ENCODE measurements at places on chromosomes 1 and 21.

DNA sequence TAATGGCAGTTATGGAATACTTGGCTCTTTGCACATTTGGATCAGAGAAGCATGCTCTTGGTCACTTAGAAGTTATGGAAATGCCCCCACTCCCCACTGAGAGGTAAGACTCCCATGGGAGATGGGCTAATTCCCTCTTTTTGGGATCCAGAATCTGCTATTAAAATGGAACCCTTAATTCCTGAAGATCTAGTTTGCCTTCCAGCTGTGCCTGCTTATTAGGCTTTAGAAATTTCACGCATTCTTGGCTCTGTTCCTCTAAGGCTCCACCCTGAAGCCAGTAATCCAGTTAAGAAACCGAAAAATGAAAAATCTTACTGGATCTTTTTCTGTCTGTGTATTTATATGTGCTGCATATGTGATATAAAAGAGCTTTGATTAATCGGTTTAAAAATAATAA lies 76.7 kb downstream of the USH2A start:
- no peak for DNase-seq

- DNase-seq = no peak
Observed at GRCh38 chr1:198699167-198700015, 60.6 kb downstream of the PTPRC start.

DNA sequence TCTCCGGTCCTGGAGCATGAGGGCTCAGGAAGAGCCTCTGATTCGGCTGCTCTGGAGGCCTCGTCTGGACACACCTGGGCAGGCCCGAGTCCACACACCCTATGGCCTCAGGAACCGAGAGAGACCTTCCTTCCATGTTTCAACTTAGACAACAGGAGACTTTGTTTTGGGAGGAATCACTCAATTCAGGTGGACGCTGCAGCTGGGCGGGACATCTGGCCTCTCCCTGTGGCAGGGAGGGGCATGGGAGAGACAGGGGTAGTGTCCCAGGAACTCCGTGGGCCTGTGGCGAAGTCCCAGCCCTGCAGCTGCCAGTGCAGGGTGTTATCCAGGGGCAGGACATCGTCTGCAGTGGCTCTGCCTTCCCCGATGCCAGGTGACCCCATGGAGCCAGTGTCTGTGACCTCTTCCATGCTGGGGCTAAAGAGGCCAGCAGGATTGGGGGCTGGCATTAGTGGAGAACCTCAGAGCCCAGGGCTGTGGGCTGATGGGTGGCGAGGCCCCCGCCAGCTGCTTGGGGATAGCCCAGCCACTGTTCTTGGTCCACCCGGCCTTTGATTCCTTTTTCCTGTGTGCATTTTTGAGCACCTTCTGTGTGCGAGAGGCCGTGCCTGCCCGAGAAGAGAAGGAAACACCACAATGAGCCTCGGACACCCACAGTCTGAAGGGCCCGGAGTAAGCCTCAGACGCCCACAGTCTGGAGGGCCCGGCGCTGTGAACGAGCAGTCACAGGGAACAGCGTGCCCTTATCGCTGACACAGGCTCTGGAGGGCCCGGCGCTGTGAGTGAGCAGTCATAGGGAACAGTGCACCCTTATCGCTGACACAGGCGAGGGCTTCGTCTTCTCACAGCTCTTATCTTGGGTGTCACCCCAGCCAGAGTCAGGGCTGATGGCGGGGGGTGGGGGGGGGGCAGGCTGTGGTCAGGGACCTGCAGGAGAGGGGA lies 6.2 kb downstream of the COL18A1 start:
- no peak for DNase-seq

GRCh38 chr1:232542633-232543593 lies 87.0 kb downstream of the SIPA1L2 start:
- DNase-seq = no peak

DNA sequence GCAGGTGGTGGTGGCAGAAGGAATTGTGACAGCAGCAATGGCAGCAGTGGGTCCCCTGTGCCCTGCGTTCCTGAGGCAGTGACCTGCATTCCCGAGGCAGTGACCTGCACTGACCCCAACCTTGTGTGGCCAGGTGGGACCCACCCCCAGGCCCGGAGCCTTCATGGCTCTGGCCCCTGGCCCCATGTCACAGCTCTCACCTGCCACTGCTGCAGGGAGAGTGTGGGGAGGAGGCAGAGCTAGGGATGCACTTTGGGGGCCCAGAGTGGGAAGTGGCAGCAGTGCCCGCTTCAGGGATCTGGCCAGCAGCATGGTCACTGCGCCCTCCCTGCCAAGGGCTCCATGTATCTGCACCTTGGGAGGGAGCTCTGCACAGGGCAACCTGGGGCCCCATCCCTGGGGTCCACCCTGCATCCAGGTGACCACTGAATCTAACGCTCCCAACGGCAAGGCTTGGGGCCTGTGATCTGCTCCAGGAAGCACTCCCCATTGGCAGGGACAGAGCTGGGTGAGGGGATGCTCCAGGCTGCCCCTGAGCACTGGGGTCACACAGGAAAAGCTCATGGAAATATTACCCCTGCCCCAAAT lies 618.6 kb downstream of the RWDD3 start:
- no peak for DNase-seq
